Activated CD4-positive, alpha-beta T cell treated with anti-CD3 and anti-CD28 coated beads for 48 hours (primary cell): ENCODE measurements at places on chromosomes 2 and 18.
A peak's percentile ranks its signal among the peaks of the same experiment; 100 is the strongest.

DNA sequence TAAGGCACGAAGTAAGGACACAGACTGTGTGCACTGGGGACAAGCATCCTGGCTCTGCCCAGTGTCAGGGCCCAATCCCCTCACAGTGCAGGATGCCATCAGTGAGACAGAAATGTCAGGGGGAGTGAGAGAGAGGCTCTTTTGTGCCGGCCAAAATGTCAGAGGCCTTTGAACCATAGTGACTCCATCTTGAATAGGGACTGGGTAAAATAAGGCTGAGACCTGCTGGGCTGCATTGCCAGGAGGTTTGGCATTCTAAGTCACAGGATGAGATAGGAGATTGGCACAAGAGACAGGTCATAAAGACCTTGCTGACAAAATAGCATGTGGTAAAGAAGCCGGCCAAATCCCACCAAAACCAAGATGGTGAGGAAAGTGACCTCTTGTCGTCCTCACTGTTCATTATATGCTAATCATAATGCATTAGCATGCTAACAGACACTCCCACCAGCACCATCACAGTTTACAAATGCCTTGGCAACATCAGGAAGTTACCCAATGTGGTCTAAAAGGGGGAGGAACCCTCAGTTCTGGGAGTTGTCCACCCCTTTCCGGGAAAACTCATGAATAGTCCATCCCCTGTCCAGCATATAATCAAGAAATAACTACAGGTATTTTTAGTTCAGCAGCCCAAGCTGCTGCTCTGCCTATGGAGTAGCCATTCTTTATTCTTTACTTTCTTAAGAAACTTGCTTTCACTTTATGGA, 337.4 kb downstream of the LPIN1 start:
- no peak for DNase-seq

- DNase-seq, result no peak
These were observed 98.2 kb downstream of the ZBTB7C start for GRCh38 chr18:48310999-48311398.

- no peak for DNase-seq
These were observed 399.0 kb upstream of the HNRNPA3 start for GRCh38 chr2:176813621-176814049.

DNA sequence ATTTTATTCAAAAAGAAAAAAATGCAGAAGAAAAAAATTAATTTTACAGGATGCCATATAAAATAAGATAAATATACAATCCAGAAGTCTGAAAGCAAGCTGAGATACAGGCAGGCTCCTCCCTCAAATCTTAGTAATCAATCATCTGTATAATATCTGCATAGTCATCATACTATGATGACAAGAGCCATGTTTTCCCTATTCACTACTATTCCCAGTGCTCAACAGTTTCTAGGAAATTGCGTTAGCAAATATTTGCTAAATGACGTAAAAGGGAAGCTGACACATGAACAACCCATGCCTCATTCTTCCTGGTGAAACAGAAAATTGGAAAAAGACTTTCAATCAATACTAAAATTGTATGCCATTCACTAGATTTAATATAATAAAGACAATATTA, 793.2 kb downstream of the SUCLG1 start:
- no peak for DNase-seq

GRCh38 chr2:125679903-125680302, 976.1 kb upstream of the GYPC start:
- no peak for DNase-seq

GRCh38 chr2:238582159-238582558, 155.4 kb downstream of the ASB1 start:
- DNase-seq, result no peak

DNA sequence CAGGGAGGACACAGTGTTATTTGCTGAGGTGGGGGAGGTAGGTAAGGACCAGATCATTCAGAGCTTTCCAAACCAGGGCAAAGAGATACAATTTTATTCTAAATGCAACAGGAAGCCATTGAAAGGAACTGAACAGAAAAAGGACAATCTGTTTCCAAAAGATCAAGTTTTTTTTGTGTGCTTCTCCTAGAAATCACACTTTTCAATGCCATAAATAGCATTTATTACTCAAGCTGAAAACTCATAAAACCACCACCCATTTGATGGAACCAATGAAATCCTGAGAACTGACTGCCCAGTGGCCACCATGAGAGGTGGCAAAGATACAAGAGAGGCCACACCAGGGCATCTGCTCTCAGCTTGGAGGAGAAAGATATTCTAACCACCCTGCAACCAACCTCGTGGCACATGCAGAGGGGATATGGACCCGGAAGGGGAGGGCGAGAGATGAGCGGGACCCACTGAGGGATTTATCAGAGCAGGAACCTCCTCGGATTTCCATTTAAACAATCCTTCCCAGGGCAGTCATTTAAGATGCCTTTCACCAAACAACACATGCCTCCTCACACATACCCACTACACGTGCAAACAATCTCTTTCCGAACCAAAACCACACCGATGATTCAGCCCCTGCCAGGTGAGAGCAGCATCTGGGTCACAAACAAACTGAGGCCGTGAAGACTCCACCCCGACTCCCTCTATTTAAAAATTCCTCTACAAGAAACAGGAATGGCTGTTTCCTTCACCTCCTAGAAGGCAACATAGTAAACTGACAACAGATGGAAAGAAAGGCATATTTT, 8.8 kb downstream of the CYB5A start:
- DNase-seq, result peak; percentile 17

- DNase-seq, result no peak
These were observed 837.7 kb upstream of the SLC39A10 start for GRCh38 chr2:194819367-194819766.

DNA sequence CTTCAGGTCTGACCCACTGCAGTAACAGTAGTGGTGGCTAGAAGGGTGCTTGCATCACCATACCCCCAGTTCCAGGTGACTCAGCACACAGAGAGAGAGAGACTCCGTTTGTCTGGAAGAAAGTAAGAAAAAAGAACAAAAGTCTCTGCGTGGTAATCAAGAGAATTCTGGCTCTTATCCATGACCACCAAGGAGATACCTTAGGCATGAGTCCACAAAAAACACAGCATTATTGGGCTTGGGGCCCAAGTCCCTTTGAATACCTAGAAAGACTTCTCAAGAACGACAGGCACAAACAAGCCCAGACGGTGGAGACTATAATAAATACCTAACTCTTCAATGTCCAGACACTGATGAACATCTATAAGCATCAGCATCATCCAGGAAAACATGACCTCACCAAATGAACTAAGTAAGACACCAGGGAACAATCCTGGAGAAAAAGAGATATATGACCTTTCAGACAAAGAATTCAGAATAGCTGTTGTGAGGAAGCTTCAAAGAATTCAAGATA, 21.7 kb upstream of the BAZ2B start:
- DNase-seq, result no peak

GRCh38 chr2:141835103-141835502, 295.7 kb downstream of the LRP1B start:
- no peak for DNase-seq
